ENCODE measurements at places on chromosomes 1 and 21.
A peak's percentile ranks its signal among the peaks of the same experiment; 100 is the strongest.

GRCh38 chr1:26110731-26111529 lies 694 bp upstream of the PDIK1L start:
- peak; percentile 80 for DNase-seq

DNA sequence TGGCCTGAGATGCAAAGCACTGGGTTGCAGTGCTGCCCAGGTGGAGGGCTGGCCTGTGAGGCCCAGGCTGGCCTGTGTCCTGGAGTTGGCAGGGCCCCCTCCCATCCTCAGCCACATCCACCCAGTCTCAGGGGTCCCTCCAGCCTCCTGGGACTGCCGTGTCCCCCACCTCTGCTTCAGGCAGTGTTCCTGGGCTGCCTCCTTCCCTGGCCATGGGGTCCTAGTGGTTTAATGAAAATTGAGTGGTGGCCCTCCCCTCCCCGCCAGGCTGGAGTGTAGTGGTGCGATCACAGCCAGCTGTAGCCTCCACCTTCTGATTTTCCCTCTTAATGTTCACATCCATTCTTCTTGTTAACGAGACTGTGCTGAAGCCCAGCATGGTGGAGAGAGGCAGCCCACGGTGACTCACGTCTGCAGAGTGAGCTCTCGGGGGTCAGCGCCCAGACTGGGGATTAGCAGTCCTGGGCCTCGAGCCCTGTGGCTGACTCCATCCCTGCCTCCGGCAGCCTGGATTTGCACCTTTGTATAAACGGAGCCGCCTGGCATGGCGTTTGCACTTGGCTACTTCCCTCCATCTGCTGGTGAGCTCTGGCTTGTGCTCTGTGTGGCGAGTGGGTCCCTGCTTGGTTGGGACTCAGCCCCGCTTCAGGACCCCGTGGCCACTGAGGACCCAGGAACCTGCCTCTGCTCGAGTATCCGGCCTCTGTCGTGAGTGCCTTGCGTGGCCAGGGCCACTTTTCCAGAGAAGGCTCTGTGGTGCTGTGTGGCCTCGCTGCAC lies 6.9 kb downstream of the MIB2 start:
- no peak for DNase-seq

DNA sequence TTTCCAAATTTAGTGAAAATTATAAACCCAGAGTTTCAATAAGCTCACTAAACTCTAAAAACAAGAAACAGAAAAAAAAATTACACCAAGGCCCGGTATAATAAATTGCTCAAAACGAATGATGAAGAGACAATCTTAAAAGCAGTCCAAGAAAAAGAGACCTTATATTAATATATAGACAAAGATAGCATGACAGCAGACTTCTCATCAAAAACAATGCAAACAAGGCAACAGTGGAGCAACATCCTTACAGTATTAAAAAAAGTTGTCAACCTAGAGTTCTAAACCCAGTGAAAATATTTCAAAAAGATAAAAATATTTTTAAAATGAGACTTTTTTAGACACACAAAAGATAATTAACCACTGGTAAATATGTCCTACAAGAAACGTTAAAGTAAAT lies 46.7 kb downstream of the KIFAP3 start:
- no peak for DNase-seq

DNA sequence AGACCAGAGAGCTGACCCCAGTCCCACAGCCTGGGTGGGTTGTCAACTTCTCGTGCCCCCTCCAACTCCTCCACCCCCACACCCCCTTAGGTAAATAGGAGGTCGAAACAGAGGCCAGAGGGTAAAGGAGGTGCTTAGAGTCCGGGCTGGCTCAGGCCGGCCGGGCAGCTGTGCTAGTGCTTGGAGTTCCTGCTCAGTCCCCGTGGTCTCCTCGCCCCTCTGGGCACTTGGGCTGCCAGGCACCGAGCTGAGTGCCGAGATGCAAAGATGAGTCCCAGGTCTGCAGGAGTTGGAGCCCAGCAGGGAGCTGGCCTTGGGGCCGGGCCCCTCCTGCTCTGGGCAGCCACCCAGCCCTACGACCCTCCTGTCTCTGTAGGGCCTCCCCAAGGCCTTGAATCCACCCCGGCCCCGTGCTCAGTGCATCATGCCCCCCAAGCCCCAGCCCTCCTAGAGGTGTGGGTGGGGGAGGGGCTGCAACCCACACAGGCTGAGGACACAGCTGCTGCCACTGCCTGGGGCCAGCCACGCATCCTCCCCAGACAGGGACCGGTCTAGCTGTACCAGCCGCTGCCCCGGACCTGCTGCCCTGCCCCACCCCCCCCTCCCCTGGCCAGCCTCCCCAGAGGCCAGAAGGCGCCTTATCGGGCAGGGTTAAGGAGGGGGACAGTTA lies 1.9 kb downstream of the SMIM1 start:
- DNase-seq = no peak

DNA sequence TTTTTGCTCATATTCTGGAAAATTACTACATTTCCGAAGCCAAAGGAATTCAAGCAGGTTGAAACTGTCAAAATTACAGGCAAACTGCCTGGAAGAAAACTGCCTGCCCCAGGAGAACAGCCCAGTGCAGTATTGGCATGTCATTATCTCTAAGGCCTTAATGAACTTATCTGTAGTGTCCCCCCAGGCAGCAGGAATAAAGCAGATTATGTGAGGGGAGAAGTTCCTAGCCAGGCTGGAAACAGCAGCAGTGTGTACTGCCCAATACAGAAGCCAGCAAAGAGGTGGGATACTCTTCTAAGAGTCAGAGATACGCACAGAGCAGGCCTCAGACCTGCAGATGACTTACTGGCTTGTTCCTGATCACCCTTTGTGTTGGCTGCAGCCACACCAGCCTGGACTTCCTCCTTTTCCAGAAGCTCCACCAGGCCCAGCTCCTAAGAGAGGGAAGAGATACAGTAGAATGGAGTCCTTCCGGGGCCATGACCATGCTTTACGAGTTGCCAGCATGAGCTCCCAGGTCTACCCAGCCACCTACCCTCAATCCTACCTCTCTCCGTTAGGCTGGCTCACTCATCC lies 11.7 kb downstream of the IQGAP3 start:
- DNase-seq = no peak

DNA sequence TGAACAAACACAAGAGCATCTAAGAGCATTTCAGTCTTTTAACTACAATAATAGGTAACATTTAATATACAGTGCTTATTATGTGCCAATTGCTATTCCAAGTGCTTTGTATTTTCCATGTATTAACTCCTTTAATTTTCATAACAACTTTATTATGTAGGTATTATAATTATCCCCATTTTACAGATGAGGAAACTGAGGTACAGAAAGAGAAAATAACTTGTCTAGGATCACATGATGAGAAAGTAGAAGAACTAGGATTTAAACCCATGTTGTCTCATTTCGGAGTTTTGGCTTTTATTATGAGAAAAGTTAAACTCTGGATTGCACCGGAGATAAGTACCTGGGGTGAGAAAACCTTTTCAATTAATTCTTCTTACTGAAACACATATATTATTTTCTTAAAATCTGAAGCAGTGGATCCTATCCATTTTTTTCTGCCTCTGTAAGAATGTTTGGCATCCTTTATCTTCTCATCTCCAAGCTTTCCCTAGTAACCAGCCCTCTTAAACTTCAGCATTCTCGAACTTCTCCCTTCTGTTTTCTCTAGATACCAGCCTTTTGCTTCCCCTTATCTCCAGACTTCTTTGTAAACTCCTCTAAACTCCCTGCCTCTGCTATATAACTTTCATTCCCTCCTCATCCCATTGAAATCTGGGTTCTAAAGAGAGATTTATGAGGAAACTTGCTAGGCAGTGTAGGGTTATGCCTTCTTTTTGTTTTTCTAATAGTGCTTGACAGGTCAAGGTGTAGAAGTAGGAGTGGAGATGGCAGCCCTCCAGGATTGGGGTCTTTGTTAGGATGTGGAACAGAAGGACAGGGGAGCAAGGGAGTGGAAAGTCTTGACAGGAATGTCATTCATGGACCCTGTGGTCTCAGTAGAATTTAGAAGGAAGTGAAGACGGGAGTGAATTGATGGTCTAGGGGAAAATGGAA lies 28.3 kb downstream of the POU2F1 start:
- no peak for DNase-seq

- DNase-seq = no peak
These were observed 54.0 kb upstream of the BOLA1 start for GRCh38 chr1:149845416-149845815.

Measured in frontal cortex (tissue), 4 donors.